ENCODE measurements at places on chromosomes 11 and 22.

DNA sequence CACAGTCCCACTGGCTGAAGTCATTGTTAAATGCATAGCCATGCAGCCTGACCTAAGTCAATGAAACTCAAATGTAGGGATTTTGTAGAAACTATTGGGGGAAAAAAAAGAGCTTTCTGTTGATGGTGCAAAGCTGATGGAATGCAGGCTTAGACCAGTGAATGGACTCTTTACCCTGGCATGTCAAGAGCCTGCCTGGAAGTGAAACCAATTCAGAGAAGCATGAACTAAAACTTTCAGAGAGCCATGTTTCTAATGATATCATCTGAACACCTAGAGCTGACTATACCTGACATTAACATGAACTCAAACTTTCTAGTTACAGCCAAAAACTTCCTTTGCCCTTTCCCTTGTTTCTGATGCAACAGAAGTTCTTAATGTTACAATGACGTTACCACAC lies 89.0 kb downstream of the APIP start:
- no peak for DNase-seq

GRCh38 chr22:29840498-29840897 lies 2.4 kb upstream of the ASCC2 start:
- DNase-seq: no peak

GRCh38 chr22:46198274-46198673 lies 47.9 kb downstream of the PPARA start:
- no peak for DNase-seq

- DNase-seq: no peak
Observed at GRCh38 chr11:210803-211180, 3.3 kb downstream of the RIC8A start.

DNA sequence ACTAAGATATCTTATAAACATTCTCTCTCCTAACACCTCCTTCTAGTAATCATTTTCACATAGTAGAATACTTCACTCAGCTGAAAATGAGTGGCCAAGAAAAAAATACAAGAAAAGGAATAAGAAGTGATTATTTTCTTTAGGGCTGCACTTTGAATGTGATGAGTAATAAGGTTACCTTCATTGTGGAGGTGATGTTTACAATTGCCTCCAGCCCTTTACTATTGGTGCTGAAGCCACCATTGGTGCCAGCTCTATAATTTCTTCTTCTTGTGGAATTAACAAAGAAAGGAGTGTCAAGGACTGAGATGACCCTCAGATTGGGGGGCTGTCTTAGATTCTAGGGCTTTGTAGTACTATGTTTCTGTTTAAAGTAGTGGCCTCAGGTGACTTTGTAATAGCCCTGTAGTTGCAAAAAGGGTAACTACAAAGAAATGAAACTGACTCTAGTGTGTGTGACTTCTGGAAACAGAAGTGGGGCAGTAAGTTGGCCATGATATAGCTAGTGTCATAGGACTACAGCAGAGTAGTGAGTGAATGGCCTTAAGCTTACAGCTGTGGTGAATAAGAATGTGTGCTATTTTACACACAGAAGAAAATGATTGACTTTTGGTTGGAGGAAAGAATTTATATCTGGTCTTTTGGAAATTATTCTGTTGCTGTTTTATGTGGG lies 287.2 kb downstream of the TMEM135 start:
- DNase-seq: no peak

GRCh38 chr22:50606165-50606945 lies 5.8 kb downstream of the MAPK8IP2 start:
- no peak for DNase-seq

GRCh38 chr11:61983419-61983818 lies 16.0 kb upstream of the FTH1 start:
- no peak for DNase-seq

DNA sequence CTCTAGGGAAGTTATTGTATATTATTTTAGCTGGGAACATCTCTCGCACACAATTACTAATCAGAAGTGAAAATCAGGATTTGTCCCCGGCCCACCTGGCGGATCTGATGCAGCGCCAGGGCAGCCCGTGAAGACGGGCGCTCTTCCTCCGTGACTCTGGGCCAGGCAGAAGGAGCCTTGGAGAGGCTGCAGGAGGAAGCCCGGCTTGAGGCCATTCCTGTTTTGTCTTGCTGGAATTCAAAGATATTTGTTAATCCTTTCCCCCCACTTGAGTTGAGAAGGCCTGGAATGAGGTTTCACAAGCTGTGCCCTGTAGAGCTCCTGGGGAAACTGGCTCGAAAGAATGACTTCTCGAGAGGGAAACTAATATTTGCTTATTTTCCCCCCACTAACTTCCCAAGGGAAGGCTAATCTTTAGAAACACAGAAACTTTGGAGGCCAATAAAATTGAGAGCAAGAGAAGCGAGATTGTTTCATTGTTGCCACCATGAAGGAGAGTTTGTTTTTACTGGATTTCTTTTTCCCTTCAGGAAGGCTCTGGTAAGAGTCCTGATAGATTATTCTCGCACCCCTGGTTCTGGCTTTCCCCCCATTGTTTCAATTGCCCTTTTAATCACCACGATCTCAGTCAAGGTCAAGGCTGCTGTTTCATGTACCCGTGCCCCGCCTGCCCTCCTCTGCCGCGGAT lies 92.8 kb upstream of the SEPTIN5 start:
- DNase-seq: no peak

GRCh38 chr11:65381716-65382032 lies 772 bp downstream of the SLC25A45 start:
- no peak for DNase-seq

DNA sequence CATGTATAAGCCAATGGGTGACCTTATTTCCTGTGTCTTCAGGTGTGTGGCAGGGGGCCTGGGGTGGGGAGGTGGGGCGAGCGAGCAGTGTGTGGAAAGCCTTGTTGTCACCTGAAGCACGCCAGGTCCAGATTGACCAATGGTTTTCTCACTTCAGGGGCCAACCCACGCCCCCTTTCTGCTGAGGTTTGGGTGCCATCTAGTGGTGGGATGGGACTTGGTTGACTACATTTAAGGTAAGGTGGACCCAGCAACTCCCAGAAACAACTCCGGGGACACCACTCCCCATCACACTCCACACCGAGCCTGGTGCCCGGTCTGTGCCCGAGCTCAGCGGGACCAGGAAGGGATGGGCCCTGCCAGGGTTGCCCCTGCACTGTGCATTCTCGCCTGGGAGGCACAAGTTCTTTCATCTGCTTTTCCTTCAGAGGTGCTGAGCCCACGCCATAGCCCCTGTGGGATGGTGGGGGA lies 40.0 kb downstream of the TPCN2 start:
- DNase-seq: no peak

DNA sequence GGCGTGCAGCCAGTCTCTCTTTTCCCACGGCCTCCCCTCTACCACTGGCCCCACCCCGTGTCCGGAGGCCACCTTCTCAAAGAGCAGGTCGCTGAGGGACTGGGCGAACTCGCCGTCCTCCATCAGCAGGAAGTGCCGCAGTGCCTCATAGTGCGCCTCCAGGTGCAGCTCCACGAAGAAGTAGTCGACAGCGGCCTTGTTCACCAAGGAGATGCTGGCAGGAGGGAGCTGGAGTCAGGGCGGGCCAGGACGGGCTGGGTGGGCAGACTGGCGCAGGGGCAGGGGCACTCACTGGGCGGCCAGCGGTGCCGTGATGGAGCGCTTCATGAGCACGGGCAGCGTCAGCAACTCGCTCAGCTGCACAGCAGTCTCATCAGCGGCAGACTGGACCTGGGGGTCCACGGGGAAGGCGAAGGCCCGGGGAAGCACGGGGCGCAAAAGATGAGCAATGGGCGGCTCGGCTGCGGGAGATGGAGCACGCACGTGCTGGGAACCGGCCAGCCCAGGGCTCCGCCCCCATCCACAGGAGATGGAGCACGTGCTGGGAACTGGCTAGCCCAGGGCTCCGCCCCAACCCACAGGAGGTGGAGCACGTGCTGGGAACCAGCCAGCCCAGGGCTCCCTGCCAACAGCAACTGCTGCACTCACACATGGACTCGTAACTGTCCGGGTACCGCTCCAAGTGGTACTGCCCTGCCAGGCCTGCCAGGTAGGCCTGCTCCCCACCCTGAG lies 18.4 kb downstream of the SELENOO start:
- no peak for DNase-seq

DNA sequence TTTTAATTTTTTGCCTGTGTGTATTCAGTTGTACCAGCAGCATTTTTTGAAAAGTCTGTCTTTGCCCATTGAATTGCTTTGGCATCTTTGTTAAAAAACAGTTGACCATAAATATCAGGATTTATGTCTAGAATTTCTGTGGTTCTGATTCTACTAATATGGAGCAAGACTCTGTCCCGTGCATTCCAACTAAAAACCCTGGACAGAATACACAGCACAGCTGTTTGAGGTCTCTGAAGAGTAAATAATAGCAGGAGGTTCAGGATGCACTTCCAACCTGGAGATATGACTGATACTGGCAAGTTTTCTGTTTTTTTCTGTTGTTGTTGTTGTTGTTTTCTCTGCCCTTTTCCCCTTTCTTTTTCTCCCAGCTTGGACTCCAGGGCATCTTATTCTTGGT lies 141.9 kb downstream of the TMEM135 start:
- no peak for DNase-seq

GRCh38 chr11:130102301-130103249 lies 32.9 kb downstream of the APLP2 start:
- no peak for DNase-seq

DNA sequence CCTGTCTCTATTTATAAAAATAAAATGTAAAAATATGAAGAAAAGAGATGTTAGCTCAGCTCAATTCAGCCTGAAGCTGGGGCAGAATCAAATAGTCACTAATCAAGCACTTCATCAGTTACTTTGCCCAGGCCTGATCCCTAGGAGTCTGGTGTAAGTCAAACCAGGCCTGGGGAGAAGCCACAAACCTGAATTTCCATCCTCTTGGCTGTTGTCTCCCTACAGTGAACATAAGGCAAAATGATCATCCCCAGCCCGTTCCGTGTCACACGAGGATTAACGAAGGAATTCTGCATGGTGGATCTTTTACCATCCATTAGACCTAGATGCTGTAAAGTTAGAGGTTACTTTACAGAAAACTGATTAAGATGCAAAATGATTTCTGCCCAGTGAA lies 6.5 kb upstream of the NAALADL1 start:
- DNase-seq: no peak

GRCh38 chr11:91078221-91078620 lies 855.4 kb upstream of the CHORDC1 start:
- DNase-seq: no peak

DNA sequence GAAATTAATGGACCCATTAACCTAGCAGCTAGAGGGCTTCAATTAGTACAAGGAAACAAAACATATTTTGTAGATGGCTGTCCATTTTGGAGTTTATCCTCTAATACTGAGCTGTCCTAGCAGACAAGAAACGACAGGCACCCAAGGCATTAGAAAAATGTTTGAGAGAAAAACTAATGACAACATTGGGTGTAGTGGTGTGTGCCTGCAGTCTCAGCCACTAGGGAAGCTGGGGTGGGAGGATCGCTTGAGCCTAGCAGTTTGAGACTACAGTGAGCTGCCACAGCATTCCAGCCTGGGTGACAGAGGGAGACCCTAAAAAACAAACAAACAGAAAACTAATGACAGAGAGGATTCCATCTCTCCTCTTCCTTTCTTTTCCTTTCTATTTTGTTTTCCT lies 1.5 kb downstream of the A4GALT start:
- no peak for DNase-seq

GRCh38 chr22:27601195-27601594 lies 200.4 kb downstream of the MN1 start:
- DNase-seq: no peak

DNA sequence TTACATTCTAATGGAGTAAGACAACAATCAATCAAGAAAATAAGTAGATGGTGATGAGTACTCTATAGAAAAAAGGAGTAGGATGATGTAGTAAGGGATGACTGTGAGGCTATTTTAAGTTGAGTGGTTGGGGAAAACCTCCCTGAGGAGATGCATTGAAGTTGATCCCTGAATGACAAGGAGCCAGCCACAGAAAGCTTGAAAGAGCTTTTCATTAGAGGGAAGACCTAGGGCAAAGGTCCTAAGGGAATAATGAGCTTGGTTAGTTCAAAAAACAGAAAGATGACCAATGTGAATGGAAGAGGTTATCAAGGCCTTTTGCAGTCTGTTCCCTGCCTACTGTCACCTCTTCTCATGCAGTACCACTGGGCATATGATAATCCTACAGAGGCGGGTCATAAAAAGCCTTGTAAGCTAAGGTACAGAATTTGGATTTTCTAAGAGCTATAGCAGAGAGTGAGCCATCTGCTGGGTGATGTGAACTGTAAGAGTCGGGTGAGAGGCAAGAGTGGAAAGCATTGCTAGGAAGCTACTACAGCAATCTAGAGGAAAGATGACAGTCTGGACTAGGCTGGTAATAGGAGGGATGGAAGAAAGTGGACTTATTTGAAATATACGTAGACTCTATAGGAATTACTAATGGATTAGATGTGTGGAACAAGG lies 3.1 kb downstream of the PPP2R1B start:
- no peak for DNase-seq

GRCh38 chr11:102552447-102553194 lies 22.1 kb upstream of the MMP7 start:
- DNase-seq: no peak

GRCh38 chr22:29299136-29299900 lies 7.1 kb upstream of the GAS2L1 start:
- DNase-seq: no peak
